Uterine smooth muscle cell (primary cell): ENCODE measurements at places on chromosomes 3 and 15. TPM values are rescaled to one million over a fixed set of nuclear protein-coding genes. Genes with fewer than 3 reads are reported as not detected.

SNTN gene
- not detected in 2 replicates for total RNA-seq

ZNF385D gene
- total RNA-seq: 0.66 and 0.75 TPM in 2 replicates

PLSCR2 gene
- not detected in 2 replicates for total RNA-seq

DUOXA2 gene
- not detected in 2 replicates for total RNA-seq

GADL1 gene
- total RNA-seq: under 0.01 TPM in 1 of 2 replicates, not detected in the other

SH2D7 gene
- total RNA-seq: not detected in 2 replicates

ZCWPW2 gene
- 0.22 and 0.87 TPM in 2 replicates for total RNA-seq

GCHFR gene
- 1.6 and 1.7 TPM in 2 replicates for total RNA-seq

ITGA11 gene
- total RNA-seq: 2.8 and 13.0 TPM in 2 replicates

NXPE3 gene
- 25.2 and 34.0 TPM in 2 replicates for total RNA-seq

CCR8 gene
- not detected in 2 replicates for total RNA-seq

KY gene
- total RNA-seq: 1.1 and 2.0 TPM in 2 replicates

FOXP1 gene
- 67.3 and 69.9 TPM in 2 replicates for total RNA-seq

CELF6 gene
- total RNA-seq: 0.11 and 0.37 TPM in 2 replicates

UBAP1L gene
- 1.3 and 1.7 TPM in 2 replicates for total RNA-seq

BTLA gene
- total RNA-seq: 0.12 TPM in 1 of 2 replicates, not detected in the other

ARHGEF26 gene
- 2.1 and 2.2 TPM in 2 replicates for total RNA-seq

MAGEL2 gene
- total RNA-seq: under 0.01 and 0.25 TPM in 2 replicates

CASR gene
- not detected in 2 replicates for total RNA-seq

TIGIT gene
- total RNA-seq: not detected in 2 replicates

WDR93 gene
- total RNA-seq: under 0.01 TPM in 2 replicates

NCK1 gene
- total RNA-seq: 52.0 and 69.9 TPM in 2 replicates

IL12A gene
- 3.4 and 4.1 TPM in 2 replicates for total RNA-seq

ACSBG1 gene
- under 0.01 and 0.25 TPM in 2 replicates for total RNA-seq

NMNAT3 gene
- 0.33 and 2.4 TPM in 2 replicates for total RNA-seq

GRAMD1C gene
- total RNA-seq: 5.9 and 7.6 TPM in 2 replicates

ATP13A5 gene
- not detected in 2 replicates for total RNA-seq

INO80 gene
- 28.1 and 32.6 TPM in 2 replicates for total RNA-seq

GREM1 gene
- 94.3 and 684 TPM in 2 replicates for total RNA-seq

LRRC2 gene
- total RNA-seq: 1.9 and 7.4 TPM in 2 replicates

ADAMTS17 gene
- 0.11 and 0.25 TPM in 2 replicates for total RNA-seq

PROS1 gene
- total RNA-seq: 20.1 and 36.1 TPM in 2 replicates

OR5K1 gene
- not detected in 2 replicates for total RNA-seq

ARPIN gene
- total RNA-seq: 12.2 and 13.5 TPM in 2 replicates

VPS8 gene
- 72.8 and 104 TPM in 2 replicates for total RNA-seq

WNT5A gene
- total RNA-seq: 4.4 and 8.9 TPM in 2 replicates

PAQR5 gene
- total RNA-seq: 0.37 and 1.5 TPM in 2 replicates

HYKK gene
- total RNA-seq: 2.7 and 4.9 TPM in 2 replicates

GLDN gene
- total RNA-seq: 0.22 and 0.37 TPM in 2 replicates

MYZAP gene
- 1.2 and 1.6 TPM in 2 replicates for total RNA-seq

CAND2 gene
- 6.4 and 6.6 TPM in 2 replicates for total RNA-seq

ATP8B4 gene
- total RNA-seq: 2.1 and 9.9 TPM in 2 replicates

CDHR4 gene
- total RNA-seq: 0.12 TPM in 1 of 2 replicates, not detected in the other

PP2D1 gene
- not detected in 2 replicates for total RNA-seq

PARP6 gene
- 16.3 and 17.4 TPM in 2 replicates for total RNA-seq
